ENCODE measurements at places on chromosomes 4 and X.

- DNase-seq, result no peak
Observed at GRCh38 chr4:183541752-183542040, 36.8 kb downstream of the ING2 start.

DNA sequence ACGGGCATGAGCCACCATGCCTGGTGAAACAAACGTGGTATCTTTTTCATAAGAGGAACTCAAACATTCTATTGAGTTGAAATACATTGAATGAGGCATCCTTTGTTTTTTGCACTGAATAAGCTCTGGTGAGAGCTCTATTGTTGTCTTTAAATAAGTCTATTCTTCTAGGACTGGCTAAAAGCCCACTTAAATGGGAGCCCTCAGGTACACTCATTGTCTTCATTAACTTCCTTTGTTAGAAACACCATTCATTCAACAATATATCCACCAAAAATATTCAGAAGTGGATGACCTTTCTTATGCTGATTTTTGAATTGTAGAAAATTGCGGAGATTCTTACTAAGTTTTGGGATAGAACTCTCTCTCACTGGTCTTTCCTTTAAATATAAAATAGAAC lies 568.0 kb downstream of the IL1RAPL1 start:
- DNase-seq, result no peak

DNA sequence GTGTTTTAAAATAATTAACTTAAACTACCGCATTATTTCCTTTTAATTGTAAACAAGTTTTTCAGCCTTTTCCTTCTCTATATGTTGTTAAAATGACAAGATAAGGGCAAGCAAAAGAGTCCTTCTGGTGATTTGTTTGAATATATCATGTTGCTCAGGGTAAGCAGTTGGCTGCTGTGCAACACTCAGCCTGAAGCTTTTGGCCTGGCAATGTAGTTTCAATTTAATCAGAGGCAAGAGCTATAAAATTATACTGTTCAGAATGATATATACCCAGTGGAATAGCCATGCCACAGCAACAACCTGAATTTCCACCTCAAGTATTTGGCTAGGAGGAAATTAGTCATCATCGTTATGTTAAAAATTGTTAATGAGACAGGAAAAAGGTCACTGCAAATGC lies 53.4 kb downstream of the GRXCR1 start:
- no peak for DNase-seq

DNA sequence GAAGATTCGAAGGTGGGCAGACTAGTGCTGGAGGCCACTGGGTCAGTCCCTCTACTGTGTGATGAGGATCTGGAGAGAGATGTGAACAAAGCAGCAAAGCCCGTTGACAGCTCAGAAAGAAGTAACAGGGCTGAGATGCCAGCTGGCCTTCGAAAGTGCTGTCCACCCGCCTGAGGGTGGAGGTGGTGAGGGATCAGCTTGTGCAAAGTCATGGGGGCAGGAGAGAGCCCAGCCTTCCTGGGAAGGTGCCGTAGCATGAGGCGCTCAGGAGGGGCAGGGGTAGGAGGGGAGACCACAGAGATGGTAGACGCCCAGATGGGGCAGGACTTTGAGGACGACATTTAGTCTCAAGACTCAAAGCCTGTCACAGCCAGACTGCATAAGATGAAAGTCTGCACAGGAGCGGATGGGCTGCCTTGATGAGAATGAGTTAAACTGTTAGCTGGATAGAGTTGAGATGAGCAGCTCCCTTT lies 19.7 kb downstream of the TBC1D14 start:
- no peak for DNase-seq

- no peak for DNase-seq
Observed at GRCh38 chr4:6728320-6729029, 12.5 kb downstream of the BLOC1S4 start.

DNA sequence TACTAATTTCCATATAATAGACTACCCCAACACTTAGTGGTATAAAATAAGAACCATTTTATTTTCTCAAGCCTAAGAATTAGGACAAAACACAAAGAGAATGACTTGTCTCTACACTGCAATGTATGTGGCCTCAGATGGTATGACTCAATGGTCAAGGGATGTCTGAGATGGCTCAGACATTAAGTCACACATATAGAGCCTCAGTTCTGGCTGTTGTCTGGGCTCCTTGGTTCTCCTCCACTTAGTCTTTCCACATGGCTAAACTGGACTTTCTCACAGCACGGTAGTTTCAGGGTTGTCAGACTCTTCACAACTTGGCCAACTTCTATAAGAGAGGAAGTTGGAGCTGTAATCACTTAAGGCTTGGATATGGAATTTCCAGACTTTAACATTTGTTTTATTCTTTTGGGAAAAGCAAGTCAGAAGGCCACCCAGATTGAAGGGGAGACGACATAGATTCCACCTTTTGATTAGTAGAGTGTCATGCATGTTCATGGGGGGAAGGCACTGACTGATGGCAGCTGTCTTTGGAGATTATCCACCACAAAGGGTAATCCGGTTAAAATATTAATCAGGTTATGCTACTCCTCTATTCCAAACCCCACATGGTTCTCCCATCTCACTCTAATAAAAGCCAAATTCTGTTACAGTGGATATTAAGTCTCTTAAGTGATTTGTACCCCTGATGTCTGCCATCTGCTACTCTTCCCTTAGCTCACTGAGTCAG lies 9.4 kb downstream of the IL15 start:
- DNase-seq, result peak; percentile 83

DNA sequence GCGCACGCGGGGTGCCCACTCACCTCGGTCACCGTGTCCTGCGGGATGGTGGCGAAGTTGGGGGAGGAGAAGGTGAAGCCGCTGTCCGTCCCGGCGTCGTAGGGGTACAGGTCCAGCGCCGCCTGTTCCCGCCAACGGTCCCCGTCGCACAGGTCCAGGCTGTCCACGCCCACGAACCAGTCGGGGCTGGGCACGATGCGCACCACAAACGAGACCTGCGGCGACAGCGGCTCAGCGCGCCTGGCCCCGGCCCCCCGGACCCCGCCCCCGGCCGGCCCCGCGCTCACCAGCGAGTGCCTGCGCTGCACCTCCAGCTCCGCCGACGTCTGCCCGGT lies 1.4 kb downstream of the SPON2 start:
- DNase-seq, result no peak

DNA sequence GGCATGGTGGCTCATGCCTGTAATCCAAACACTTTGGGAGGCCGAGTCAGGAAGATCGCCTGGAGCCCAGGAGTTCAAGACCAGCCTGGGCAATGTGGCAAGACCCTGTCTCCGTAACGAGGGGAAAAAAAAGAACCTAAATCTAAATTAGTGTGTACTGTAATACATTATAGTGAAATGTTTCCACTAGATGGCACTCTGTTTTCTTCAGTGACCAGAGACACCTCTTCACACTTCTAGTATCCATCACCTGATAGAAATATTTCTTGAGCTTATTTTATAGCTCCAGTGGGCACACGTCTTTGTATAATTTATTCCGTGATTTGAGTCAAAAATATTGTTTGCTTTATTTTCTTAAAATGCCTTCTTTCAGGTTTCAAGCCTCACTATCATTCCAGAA lies 600.9 kb upstream of the DIPK2B start:
- peak; percentile 47 for DNase-seq

GRCh38 chr4:129136433-129136832 lies 40.5 kb downstream of the C4orf33 start:
- DNase-seq, result no peak

DNA sequence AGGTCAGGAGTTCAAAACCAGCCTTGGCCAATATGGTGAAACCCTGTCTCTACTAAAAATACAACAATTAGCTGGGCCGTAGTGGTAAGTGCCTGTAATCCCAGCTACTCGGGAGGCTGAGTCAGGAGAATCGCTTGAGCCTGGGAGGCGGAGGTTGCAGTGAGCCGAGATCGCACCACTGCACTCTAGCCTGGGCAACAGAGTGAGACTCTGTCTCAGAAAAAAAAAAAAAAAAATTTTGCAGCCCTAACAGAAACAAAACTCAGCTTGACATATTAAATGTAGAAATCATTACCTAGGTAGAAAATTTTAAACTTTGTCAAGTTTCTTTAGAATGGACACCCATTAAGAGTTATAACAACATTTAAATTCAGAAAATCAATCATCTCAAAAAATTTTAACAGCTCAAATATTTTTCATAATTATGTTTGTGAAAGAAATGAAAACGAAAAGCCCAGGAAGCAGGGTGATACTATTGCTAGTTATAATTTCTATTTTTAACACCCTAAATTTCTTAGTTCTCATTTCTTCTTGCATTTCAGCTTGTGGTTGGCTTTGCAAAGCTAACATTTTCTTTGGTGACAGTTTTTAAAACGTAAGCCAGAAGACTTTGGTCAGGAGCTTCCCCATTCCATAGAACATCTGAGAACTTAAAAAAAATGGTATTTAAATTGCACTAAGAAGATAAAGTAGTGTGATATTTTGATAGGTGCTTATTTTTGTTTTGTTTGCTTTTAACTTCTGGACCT lies 33.3 kb upstream of the RBBP7 start:
- DNase-seq, result no peak

GRCh38 chrX:151896734-151897474 lies 15.8 kb upstream of the MAGEA4 start:
- DNase-seq, result no peak

DNA sequence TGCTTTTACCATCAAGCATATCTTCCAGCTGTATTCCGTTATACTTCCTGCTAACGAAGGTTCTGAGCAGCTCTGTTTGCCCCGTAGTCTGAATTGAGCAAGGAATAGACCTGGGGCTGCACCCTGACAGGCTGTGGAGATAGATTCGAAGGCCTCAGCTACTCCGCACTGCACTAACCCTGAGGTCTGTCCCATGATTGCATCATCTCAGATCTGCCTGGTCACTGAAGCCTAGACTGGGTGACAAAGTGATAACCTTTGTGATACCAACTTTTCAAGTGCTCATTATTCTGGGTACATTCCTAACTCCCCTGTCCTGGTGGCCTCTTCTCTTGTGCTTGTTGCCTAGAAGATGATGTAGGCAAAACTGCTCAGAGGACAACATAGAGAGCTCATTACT lies 29.9 kb upstream of the PGRMC1 start:
- DNase-seq, result no peak

Data from ACHN (cell line).